ENCODE measurements at places on chromosomes 4 and X. TPM values are rescaled to one million over a fixed set of nuclear protein-coding genes. Genes with fewer than 3 reads are reported as not detected.

Gene MORC4
- 17.4 TPM for total RNA-seq

GRCh38 chrX:15946783-15947580 is 92.4 kb upstream of the AP1S2 start:
- DNase-seq: no peak

DNA sequence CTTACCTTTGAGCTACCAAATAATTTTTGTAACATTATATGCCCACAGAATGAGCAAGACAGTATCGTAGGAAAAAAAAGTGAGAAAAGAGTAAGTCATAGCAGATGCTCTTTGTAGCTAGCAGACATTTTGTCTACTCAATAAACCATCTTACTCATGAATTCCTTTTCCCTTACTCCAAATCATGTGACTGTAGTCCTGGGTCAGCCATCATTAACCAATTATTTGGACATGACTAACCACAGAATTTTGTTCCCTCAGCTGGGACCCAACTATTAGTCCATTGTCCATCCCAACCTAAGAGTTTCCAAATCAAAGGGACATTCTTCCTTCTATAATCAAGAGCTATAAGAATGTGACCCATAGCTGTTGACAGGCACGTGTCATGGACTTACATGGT is 11.4 kb downstream of the UBE2D3 start:
- no peak for DNase-seq

GRCh38 chrX:18640686-18641085 is 31.2 kb downstream of the RS1 start:
- no peak for DNase-seq

Gene WAS
- total RNA-seq: 4.7 TPM

Measured in suprapubic skin (tissue), 4 donors.